ENCODE measurements at places on chromosomes 6 and 20.

DNA sequence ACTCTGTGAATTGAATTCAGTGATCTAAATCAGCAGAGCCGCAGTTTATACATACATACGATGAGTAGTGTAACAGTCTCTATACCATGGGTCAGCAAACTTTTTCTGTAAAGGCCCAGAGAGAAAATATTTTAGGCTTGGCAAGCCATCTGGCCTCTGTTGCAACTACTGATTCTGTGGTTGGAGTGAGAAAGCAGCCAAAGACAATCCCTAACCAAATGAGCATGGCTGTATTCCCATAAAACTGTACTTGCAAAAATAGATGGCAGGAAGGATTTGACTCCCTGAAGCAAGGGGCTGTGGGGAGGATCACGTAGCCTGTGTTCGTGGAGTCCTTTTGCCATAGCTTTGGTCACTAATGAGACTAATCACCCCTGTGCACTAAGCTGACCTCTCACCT, 17.9 kb upstream of the MOCS1 start:
- no peak for DNase-seq

DNA sequence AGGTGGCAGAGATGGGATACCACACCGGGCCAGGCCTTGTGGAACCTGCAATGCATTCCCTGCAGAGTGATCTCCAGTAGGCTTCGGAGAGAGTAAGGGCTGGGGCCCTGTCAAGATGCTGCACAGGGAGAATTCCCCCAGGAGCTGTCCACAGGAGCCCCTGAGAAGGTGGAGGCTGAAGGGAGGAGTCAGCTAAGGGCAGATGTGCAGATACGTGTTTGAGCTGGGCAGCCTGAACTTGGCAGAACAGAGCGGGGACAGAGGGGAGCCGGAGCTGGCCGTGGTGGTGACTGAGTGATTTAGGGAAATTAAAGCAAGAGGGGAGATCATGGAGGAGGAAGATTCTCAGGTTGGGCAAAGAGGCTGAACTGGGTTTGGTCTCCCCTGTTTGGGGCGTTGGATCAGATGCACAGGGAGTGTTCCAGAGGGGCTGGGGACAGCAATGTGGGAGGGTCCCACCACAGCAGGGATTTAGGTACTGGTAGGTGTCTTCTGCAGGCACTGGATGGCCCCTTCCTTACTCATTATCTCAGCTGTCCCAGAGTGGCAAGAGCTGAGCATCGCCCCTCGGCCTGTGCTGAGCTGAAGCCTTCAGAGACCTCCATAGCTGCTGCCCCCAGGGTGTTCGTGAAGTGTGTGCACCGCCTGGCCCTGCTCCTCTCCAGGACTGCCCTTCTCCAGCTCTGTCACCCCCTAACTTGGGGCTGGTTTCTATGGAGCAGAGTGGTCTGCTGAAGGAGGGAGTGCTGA, 3.8 kb upstream of the NCR2 start:
- DNase-seq = no peak

DNA sequence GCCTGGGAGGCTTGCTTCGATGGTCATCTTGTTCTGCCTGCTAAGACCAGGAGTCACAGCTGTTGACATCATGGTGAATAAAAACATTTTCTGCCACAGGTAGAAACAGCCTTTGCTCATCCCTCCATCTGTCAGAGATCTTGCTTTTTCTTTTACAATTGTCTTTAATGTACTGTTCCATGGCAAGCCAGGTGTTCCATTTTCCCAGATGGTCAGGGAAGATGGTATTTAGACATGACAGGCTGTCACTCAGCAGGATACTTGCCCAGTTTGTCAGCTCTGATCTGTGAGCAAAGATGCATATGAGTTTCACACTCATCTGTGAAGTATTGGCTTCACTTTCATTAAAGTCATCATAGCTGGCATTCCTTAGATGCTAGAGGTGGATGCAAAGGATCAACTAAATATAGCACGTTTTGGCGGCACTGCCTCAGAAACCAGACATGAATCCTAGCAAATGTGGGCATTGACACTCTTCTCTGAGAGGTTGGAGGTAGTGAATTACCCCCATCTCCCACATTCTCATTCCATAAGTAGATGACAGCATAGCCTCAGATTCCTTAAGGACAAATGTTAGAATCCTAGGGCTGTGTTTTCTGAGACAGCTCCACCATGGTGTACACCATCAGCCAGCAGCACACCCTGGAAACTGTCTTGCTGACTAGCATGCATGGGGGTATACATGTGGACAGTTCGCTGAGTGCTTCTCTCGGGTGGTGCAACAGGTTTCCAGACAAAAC, 4.2 kb downstream of the SSTR4 start:
- DNase-seq = no peak

- no peak for DNase-seq
These were observed 50.4 kb upstream of the TLDC2 start for GRCh38 chr20:36825385-36826104.

GRCh38 chr6:38549795-38550194, 89.9 kb downstream of the BTBD9 start:
- no peak for DNase-seq
